HFFc6 (cell line): ENCODE measurements at places on chromosomes 2 and 18. TPM values are rescaled to one million over a fixed set of nuclear protein-coding genes. Genes with fewer than 3 reads are reported as not detected.

DNA sequence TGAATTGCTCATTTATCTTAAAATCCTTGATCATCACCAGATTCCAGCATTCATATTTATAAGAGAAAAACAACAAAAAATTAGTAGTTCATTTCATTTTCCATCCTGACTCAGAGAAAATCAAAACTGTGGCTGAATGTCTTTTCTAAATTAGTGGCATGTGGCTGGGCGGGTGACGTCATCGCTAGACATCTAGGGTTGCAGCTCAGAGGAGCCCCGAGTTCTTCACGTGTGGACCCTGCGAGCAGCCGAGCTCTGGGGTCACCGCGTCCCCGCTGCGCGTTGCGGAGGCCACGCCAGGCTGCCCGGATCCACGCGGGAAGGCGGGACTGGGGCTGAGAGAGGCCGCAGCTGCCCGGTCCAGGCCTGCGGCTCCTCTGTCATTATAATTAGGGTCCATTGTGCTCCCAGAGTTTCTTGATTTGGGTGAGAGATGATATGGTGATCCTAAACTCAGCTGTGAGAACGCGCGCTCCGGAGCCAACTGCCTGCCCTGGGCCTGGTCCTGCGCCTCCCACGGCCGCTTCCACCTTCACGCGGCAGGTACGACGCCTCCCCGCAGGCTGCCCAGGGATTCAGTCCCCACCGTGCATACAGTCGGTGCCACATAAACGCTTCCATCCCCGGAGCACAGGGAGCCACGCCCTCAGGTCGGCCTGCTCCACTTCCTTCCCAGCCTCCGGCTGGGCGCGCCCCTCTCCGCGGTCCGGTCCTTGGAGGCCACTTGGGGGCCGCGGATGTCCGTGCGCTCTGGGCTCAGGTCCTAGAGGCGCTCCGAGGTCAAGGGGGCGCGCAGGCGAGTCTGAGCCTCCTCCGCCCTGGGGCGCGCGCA lies 56.5 kb downstream of the TMEM18 start:
- H3K4me1 ChIP-seq, result no peaks in the 10 kb centered on the region
- no peak for DNase-seq
- H3K4me3 ChIP-seq, result no peak overlapping the region
- H3K27me3 ChIP-seq, result no peaks in the 10 kb centered on the region

Gene ANKRD23
- 0.71 to 1.5 TPM (median 1.1 TPM) in 3 replicates for total RNA-seq

Gene PAIP2B
- 0.11 to 0.32 TPM (median 0.15 TPM) in 3 replicates for total RNA-seq

- peak; percentile 72 for DNase-seq
- peaks cover 6% of the 10 kb centered on the region; the same call in 1 of the 2 replicates for H3K36me3 ChIP-seq
- peak overlapping the region; percentile 97 for H3K4me3 ChIP-seq
- H3K27ac ChIP-seq, result peak overlapping the region; percentile 64
Observed at GRCh38 chr2:183035298-183035953, 2.8 kb downstream of the NCKAP1 start.

DNA sequence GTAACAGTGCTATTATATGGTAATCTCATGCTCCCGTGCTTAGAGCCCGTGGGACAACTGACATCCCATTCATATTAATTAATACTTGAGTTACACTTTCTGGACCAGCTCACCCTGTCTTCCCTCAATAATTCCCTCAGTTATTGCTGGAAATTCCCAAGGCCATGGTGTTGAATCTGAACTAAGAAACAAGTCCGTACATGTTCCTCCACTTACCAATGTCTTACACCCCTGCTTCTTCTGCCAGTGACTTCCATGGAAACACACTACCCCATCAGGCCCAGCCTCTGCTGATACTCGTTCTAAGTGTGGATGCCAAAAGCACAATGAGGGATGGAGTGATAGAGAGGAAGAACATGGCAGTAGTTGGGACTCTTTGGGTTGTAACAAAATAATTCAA lies 193.7 kb downstream of the RND3 start:
- no peak overlapping the region for H3K4me3 ChIP-seq
- H3K4me1 ChIP-seq, result peaks cover 27% of the 10 kb centered on the region
- H3K36me3 ChIP-seq, result no peaks in the 10 kb centered on the region
- no peak for DNase-seq
- H3K27me3 ChIP-seq, result no peaks in the 10 kb centered on the region
- no peak overlapping the region for H3K27ac ChIP-seq

DNA sequence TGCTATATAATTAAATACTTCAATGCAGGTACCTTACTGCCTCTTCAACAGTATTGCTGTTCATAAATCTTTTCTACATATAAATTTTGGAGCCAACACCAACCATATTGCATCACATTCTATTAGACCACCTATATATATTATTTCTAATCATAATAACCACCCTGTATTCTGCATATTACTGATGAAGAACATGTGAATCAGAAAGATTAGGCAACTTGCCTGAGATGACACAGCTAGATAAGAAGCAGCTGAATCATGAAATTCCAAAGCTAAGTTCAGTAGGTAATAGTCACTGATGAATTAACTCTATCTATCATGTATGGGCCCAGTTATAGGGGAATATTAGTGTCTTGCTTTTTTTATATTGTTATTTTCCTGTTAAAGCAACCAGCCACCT lies 161.8 kb downstream of the AGPS start:
- no peaks in the 10 kb centered on the region; the same call in 1 of the 2 replicates for H3K27me3 ChIP-seq
- peaks cover 12% of the 10 kb centered on the region; the same call in 1 of the 2 replicates for H3K36me3 ChIP-seq
- H3K4me3 ChIP-seq, result no peak overlapping the region
- H3K27ac ChIP-seq, result no peak overlapping the region
- peaks cover 13% of the 10 kb centered on the region for H3K4me1 ChIP-seq

Gene ALPG
- not detected in 3 replicates for total RNA-seq

DNA sequence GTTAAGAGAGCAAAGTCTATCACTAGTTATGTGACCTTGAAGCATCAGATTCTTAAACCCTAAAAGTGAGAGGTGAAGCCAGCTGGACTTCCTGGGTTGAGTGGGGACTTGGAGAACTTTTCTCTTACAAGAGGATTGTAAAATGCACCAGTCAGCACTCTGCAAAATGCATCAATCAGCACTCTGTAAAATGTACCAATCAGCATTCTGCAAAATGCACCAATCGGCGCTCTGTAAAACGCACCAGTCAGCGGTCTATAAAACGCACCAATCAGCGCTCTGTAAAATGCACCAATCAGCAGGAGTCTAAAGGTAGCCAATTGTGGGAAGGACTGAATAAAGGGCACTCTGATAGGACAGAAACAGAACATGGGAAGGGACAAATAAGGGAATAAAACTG lies 291.6 kb upstream of the FAM98A start:
- H3K36me3 ChIP-seq, result no peaks in the 10 kb centered on the region
- H3K27ac ChIP-seq, result no peak overlapping the region
- no peak for DNase-seq
- H3K4me1 ChIP-seq, result no peaks in the 10 kb centered on the region
- H3K27me3 ChIP-seq, result peaks cover 2% of the 10 kb centered on the region

DNA sequence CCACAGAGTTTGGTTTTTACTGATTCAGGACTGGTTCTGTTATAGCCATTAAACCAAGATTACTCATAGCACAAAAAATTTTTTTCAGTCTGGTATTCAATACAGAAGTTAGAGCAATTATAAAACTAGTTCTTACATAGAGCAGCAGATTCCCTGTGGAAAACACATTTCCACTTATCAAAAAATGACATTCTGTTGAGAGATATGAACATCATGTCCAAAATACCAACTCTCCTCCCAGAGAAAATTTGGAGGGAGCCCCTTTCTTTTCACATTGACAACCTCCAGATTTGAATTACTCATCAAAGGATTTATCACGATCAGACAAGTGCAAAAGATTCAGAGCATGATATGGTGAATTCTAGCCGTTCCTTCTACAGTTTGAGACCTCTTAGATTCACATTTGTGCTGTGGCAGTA lies 126.8 kb upstream of the SERPINE2 start:
- peaks cover 67% of the 10 kb centered on the region for H3K4me1 ChIP-seq
- peak overlapping the region; percentile 78 for H3K4me3 ChIP-seq
- H3K36me3 ChIP-seq, result no peaks in the 10 kb centered on the region
- peaks cover 2% of the 10 kb centered on the region for H3K27me3 ChIP-seq

GRCh38 chr2:233233618-233234230 lies 17.7 kb upstream of the ATG16L1 start:
- peaks cover 25% of the 10 kb centered on the region for H3K27me3 ChIP-seq
- no peak for DNase-seq
- no peak overlapping the region for H3K27ac ChIP-seq
- no peaks in the 10 kb centered on the region for H3K4me1 ChIP-seq

Gene GRB14
- not detected in 3 replicates for total RNA-seq

GRCh38 chr2:96514521-96514920 lies 9.4 kb upstream of the NEURL3 start:
- H3K4me1 ChIP-seq, result peaks cover under 1% of the 10 kb centered on the region; the same call in 1 of the 2 replicates
- no peak overlapping the region for H3K27ac ChIP-seq
- peaks cover 13% of the 10 kb centered on the region for H3K36me3 ChIP-seq

Gene COL6A3
- total RNA-seq, result 435 to 750 TPM (median 579 TPM) in 3 replicates

DNA sequence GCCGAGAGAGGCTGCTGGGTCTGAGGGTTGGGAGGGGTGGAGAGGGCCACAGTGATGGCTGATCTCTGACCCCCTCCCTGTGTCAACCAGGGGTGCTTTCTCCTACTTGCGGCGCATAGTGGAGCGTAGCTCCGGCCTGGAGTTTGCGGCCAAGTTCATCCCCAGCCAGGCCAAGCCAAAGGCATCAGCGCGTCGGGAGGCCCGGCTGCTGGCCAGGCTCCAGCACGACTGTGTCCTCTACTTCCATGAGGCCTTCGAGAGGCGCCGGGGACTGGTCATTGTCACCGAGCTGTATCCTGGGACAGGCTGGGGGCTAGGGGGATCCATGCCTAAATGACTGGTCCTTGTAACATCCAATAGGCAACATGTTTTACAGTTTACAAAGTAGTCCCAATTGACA lies 20.9 kb upstream of the GMPPA start:
- H3K36me3 ChIP-seq, result peaks cover 10% of the 10 kb centered on the region; the same call in 1 of the 2 replicates
- H3K27me3 ChIP-seq, result peaks cover 5% of the 10 kb centered on the region
- H3K27ac ChIP-seq, result no peak overlapping the region
- DNase-seq, result no peak
